Kidney tubule cell (primary cell): ENCODE measurements at places on chromosomes 5 and 9.

GRCh38 chr5:148960070-148960769 lies 102.6 kb downstream of the SH3TC2 start:
- no peak for DNase-seq

GRCh38 chr9:37922363-37923117 lies 18.6 kb upstream of the SLC25A51 start:
- DNase-seq: peak; percentile 32

DNA sequence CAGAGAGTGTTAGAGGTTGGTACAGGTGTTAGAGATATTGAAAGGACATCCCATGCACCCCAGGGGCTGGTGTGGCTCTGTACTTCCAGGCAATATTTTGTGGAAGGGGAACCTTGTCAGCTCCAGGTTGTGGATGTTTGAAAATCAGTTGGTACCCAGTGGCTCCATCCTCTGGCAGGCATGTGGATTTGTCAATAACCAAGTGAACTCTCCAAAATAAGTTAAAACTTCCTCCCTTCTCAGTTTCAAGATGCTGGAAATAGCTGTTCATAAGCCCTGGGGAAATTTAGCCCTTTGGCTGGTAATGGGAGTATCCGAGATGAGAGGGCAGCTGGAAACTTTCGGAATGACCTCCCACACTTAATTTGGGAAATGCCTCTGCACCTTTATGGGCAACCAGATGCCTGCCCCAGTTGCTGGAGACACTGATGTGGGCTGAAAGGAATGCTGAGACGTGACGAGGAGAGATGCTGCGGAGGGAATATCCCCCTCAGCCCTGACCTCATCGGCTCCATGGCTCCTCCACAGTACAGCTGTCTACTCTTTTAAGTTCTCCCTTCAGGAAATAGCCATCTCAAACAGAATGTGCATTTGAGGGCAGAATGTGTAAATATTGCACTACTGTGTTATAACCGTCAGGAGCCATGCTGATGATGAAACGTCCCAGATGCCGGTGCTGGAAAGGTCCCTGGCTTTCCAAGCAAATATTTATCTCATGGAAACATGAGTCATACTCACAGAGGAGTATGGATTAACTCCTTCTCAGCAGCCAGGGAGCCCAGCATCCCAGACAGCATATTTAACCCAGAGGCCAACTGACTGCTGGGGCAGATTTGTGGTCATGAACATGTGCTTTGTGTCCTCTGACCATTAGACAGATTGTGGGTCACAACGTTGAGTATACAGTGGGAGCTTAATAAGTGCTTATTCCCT lies 29.5 kb downstream of the TGFBI start:
- peak; percentile 98 for DNase-seq

DNA sequence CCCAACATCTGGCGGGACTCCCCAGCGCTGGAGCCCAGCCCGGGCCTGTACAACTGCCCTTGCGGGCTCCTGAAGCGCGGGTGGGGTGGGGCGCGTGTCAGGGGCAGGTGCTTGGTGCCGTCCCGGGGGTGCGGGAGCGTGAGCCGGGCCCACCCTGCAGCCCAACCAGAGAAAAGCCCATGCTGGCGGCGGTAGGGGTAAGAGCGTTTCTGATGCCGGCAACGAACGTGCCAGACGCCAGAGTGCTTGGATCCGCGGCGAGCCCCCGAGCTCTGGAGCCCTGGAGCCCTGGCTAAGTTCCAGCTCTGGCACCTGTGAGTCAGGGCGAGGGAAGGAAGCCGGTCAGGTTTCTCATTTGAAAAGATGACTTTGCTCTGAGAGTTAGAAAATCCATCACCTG lies 58.0 kb downstream of the ZNF510 start:
- peak; percentile 76 for DNase-seq
